ENCODE measurements at places on chromosomes 3 and 15. TPM values are rescaled to one million over a fixed set of nuclear protein-coding genes. Genes with fewer than 3 reads are reported as not detected.

The AGBL1 gene
- not detected for total RNA-seq

DNA sequence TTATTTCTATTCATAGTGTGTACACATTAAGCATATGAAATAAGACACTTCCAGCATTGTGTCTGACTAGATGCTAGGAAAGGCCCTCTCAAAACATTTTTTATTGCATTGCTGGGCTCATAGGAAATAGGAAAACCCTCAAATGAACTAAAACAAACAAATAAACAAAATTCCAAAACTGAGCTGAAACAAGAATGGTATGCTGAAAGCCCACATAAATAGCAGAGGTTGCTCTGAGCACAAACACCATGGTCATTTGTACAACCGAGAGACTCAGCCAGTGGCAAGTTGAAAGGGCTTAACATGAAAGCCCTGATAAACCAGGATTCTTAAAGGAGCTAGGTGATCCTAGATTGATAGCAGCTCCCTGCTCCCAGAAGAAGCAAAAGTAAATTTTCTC, 310.0 kb upstream of the WNT5A start:
- no peak for DNase-seq

- no peak for DNase-seq
Measured at GRCh38 chr3:195809796-195810454, 1.8 kb downstream of the MUC4 start.

The NR2E3 gene
- total RNA-seq: not detected

The GPR176 gene
- total RNA-seq: 20.4 TPM

All from H4 (cell line).